Inflammatory macrophage (primary cell): ENCODE measurements at places on chromosomes 13 and 19.

GRCh38 chr13:50377726-50378270 lies 362.6 kb downstream of the KCNRG start:
- no peak for DNase-seq

DNA sequence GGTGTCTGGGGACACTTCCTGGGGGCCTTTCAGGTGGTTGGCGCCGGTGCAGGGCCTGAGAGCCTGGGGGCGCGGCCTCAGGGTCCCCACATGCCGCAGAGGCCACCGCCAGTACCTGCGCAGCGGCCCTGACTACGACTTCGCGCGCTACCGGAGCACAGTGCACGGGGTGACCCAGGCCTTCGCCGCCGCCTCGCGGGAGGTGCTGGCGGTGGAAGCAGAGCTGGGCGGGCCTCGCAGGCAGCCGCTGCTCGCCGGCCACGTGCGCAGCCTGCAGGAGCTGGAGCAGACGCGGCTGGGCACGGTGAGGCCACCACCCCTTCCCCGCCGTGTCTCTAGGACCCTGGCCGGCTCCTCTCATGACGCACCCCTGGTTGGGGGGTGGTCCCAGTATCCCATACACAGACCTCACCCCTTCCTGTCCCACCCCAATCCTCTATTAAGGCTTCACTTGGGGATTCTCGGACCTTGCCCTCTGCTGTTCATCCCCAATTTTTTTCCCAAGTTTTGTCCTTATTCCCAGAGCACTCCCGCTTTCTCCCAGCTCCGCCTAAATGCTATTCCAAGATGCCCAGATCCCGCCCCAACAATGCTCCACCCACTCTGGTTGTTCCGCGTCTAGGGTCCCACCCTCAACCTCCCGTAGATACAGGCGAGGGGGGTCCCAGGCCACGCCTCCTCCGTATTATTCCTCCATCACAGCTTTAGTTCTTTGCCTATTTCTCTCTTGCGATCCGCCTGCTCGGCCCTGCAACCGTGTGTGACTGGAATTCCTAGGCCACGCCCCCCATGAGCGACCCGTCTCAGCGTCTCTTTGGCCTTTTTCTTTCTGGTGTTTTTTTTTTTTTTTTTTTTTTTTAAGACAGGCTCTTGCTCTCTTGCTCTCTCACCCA lies 1.0 kb downstream of the REX1BD start:
- DNase-seq: peak; percentile 43

DNA sequence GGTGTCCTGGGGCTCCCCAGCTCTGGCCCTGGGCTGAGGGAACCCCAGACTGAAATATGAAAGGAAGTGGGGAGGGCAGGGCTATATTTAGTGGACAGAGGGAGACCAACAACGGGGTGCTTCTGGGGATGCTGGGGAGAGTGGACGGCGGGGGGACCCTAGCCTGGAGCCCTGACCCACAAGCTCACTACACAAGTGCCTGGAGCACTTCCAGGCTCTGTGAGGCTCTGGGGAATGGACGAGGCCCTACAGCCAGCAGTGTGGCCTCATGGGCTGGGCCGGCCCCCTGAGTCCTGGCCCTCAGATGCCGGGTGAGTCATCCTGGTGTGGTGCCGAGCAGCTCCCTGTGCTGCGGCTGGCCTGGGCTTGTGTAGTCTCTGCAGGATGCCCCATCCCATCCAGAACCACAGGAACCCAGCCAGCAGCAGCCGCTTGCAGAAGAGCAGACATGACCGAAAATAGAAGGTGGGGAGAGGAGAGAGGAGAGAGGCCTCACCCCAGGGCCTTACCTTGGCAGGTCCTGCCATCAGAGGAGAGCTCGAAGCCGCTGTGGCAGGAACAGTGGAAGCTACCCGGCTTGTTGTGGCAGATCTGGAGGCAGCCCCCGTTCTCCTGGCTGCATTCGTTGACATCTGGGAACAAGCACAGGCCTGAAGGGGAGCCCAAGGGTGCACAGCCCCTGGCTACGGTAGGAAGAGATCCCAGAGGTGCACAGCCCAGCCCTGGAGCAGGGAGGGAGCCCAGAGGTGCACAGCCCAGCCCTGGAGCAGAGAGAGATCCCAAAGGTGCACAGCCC lies 26.1 kb downstream of the GAS6 start:
- peak; percentile 8 for DNase-seq

DNA sequence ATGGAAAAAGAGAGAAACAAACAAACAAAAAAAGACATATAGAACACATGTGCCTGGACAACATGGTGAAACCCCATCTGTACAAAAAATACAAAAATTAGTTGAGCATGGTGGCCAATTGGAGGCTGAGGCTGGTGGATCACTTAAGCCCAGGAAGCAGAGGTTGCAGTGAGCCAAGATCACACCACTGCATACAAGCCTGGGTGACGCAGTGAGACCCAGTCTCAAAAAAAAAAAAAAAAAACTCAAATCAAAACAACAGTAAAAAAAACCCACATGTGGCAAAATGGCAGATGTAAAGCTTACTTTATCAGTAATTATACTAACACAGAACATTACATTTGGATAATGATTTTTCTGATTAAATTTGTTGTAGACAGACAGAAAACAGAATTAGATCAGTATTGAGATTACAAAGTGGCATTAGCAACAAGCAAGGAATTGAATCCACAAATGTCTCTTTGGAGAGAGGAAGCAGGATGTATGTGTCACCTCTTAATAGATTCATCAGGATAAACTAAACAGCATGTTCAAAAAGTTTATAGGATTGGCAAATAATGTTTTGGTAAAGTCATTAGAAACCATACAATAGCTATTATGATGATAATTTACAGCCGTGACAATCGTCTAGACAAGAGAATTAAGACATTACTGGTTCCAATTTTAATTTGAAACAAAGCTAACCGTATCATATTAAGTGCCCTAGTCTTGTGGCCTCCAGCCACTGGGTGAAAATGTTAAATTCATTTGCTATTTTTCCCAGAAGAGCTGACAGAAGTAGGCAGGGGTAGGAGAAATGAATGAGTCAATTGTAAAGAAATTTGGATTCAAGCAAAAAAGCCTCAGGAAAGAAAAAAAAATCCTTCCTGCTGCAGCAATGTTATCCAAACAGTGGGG lies 206.0 kb downstream of the FGF14 start:
- no peak for DNase-seq

DNA sequence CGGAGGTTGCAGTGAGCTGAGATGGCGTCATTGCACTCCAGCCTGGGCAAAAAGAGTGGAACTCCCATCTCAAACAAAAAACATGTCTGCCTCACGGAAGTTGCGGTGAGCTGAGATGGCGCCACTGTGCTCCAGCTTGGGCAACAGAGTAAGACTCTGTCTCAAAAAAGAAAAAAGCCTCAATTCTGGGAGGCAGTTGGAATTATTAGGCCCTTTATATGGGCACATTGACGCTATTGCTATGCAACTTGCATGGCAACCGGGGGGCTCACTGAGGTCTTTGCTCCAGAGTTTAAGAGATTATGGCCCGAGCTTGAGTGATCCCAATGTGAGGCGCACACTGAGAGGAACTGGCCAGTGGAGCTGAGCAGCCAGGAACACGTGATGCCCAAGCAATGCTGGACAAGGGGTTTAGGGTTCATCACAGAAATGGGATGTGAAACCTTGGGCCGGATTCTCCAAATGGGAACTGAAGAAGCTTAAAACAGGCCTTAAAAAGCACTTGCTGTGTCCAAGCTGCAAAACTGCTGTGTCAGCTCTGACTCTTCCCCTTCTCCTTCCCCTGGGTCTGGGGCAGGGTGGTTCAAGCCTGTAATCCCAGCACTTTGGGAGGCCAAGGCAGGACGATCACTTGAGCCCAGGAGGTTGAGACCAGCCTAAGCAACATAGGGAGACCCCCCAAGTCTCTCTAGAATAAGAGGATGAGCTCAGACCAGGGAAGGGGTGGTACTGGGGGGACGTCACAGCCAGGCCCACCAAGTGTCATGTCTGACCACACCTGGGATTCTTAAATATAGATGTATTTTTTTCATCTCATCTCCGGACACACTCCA lies 2.5 kb downstream of the FTL start:
- DNase-seq: peak; percentile 98

- peak; percentile 21 for DNase-seq
These were observed 57.6 kb upstream of the ZNF507 start for GRCh38 chr19:32287811-32288227.

DNA sequence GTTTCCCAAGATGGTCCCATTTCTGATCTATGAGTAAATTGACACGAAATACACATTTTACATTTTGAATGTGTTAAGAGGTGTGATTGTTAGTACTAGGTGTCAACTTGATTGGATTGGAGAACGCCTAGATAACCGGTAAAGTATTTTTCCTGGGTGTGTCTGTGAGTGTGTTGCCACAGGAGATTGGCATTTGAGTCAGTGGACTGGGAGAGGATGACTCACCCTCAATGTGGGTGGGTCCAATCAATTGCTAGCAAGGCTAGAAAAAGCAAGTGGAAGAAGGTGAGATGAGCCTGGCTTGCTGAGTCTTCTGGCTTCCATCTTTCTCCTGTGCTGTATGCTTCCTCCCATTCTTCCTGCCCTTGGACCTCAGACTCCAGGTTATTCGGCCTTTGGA lies 960.7 kb upstream of the PCDH9 start:
- no peak for DNase-seq

GRCh38 chr13:54263868-54264267 lies 1235.3 kb downstream of the OLFM4 start:
- DNase-seq: no peak

- DNase-seq: no peak
These were observed 53.4 kb downstream of the LATS2 start for GRCh38 chr13:21008026-21008425.

DNA sequence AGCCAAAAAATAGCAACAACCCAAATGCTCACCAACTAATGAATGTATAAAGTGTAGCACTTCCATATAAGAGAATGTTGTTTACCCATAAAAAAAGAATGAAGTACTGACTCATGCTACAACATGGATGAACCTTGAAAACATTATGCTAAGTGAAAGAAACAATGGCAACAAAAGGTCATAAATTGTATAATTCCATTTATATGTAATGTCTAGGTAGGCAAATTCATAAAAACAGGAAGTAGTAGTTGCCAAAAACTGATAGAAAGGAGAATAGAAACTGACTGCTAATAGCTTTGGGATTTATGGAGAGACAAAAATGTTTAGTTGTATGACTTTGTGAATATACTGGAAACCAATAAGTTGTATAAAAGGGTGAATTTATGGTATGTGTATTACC lies 21.6 kb downstream of the MYCBP2 start:
- DNase-seq: peak; percentile 9

DNA sequence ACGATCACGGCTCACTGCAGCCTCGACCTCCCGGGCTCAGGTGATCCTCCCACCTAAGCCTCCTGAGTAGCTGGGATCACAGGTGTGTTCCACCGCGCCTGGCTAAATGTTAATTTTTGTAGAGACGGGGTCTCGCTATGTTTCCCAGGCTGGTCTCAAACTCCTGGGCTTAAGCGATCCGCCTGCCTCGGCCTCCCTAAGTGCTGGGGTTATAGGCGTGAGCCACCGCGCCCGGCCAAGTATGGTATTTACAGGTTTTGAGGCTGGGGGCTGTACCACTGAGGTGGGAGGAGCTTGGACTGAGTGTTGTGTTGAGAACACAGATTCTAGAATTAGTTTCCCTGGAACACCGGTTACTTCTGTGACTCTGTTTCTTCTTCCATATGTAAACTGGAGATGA lies 452 bp upstream of the PPM1N start:
- no peak for DNase-seq

DNA sequence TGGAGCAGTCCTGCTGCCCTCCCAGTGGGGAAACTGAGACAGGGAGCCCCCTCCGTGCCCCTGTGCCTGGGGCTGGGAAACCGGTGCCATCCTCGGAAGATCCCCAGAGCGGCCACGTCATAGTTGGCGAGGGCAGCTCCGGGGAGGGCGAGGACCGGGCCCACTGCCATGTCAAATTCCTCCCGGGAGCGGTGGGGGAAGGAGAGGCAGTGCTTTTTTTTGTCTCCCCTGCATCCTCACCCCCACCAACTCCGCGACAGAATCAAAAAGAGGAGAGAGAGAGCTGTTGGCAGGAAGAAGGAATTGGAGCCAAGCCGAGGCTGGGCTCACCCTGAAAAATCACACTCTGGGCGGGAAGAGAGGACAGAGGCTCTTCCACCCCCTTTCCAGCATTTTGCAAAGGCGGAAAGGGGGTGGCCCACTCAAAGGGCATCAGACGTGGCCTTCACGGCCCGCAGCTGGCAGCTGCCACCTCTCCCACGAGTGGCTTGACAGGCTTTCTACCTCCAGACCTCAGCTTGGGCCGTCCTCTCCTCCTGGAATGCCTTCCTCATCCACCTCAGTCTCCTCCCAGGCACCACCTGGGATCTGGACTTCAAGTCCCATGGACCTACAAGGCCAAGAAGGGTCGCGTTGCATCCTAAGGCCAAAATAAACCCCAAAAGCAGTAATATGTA lies 19.6 kb upstream of the NFIC start:
- DNase-seq: no peak

DNA sequence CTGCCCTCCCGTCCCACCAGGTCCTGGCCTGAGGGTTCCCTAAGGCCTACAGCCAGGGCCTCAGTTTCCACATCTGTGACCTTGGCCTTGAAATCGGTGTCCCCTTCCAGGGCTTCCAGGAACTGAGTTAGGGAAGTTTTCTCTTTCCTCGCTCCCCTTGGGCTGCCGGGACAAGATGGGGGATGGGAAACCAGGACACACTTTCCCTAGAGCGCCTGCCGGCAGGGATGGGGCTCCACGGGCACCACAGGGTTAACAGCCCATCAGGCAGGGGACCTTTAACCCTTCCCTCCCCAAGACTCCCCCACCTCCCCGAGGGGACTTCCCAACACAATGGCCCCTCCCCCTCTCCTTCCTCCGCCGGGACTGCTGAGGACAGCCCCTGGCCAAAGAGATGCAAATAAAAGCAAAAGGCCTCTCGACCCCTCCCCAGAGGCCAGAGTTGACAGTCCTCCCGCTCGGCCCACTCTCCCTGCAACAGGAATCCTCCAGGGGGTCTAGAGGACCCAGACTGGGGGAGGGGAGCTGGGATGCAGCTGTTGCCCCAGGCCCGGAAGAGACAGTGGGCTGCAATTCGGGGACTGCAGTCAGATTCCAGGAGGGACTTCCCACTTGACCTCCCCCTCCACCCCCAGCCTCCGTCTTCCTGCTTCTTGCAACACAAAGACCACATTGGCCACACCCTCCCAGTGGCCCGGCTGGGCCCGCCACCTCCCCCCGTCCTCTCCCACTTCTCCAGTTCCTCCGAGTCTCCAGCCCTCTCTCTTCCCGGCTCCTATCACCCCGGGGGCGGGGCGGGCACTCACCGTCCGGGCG lies 3.4 kb downstream of the BBC3 start:
- DNase-seq: peak; percentile 91

DNA sequence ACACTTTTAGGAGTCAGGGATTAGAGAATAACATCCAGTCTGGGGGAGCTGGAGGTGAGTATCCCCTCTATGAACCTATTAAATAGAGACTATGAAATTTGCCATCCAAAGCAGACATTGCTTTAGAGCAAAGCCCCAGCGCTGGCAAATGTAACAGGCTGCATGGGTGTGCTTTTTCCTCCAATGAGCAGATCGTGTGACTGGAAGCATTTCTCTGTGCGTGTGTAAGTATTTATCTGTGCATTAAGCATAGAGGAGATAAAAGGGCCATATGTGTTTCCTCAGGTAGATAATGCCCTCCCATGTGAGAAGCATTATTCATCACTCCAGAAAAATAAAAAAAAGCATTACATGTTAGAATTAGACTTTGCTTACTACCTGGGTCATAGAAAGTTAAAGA lies 924 bp downstream of the TNFSF13B start:
- peak; percentile 19 for DNase-seq
